ENCODE measurements at places on chromosomes 2 and 18.

- peak; percentile 85 for DNase-seq
Measured at GRCh38 chr18:32552421-32553030, 81.8 kb upstream of the GAREM1 start.

- peak; percentile 76 for DNase-seq
Measured at GRCh38 chr2:96507957-96508520, 2.9 kb upstream of the NEURL3 start.

DNA sequence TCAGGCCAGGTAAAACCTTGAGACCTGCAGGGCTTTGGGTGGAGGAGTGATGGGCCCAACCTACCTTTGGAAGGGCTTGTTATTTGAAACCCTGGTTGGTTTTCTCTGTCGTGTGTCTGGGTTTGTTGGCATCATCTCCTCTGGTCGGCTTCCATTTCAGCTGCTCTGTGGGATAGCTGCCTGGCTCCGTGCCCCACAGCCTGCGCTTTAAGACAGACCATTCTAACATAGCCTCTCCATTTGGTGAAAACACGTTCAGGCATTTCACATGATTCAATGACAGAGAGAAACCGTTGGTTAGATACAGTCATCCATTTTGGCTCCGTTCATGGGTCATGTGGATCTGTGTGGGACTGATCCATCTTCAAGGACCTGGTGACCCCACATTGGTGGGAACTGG lies 37.0 kb upstream of the LYPD6B start:
- no peak for DNase-seq

- no peak for DNase-seq
Measured at GRCh38 chr2:1937066-1937465, 192.8 kb upstream of the PXDN start.

DNA sequence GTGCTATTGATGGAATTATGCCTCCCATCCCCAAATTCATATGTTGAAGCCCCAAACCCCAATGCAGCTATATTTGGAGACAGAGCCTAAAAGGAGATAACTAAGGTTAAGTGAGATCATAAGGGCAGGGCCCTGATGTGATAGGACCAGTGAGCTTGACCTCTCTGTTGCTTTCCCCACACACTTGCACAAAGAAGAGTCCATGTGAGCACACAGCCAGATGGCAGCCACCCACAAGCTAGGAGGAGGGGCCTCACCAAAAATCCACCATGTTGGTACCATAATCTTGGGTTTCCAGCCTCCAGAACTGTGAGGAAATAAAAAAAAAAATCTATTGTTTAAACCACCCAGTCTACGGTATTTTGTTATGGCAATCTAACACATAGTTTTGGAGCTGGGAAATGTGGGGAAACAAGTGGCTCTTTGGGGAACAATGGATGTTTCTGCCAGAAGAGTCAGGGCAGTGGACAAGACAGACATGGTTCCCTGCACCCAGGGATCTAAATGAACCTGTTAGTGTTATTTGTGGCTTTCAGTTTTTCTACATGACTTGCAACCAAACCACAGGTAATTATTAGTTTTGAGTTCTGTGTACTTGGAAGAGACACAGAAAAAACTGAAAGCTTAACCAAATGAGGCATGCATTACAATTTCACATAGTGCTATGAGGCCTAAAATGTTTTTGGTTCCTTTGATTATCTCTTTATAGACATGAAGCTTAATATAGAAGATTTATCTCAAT lies 259.1 kb downstream of the LTBP1 start:
- DNase-seq = no peak

- peak; percentile 55 for DNase-seq
Measured at GRCh38 chr18:76490670-76491472, 4.2 kb downstream of the ZNF516 start.

GRCh38 chr18:4399929-4400328 lies 55.2 kb downstream of the DLGAP1 start:
- no peak for DNase-seq

GRCh38 chr2:23380562-23381065 lies 4.4 kb upstream of the KLHL29 start:
- DNase-seq = peak; percentile 49

DNA sequence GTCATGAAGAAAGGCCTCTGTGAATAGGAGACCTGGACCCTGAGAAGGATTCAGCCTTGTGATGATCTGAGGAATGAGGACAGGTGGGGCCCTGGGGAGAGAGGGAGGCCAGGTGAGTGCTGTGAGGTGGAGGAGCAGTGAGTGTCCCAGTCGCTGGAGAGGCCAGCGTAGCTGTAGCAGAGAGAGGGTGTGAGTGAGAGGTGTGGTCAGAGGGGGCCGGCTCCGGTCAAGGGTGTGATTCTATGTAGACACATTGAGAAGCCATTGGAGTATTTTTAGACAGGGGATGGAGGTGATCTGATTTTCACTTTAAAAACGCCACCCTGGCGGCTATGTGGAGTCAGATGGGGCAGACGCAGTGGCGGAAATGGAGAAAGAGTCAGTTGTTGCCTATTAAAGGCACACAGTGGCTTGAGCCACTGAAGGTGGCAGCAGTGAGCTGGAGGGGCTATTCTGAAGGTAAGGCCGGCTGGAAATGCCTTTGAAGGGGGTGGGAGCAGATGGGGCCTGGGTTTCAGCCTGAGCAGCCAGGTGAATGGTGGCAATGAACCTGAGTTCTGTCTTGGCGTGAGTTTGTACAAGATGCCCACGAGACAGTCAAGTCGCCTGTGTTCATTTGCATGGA lies 55.6 kb downstream of the GREB1 start:
- DNase-seq = peak; percentile 26

- no peak for DNase-seq
Measured at GRCh38 chr2:168705534-168706470, 96.6 kb upstream of the NOSTRIN start.

DNA sequence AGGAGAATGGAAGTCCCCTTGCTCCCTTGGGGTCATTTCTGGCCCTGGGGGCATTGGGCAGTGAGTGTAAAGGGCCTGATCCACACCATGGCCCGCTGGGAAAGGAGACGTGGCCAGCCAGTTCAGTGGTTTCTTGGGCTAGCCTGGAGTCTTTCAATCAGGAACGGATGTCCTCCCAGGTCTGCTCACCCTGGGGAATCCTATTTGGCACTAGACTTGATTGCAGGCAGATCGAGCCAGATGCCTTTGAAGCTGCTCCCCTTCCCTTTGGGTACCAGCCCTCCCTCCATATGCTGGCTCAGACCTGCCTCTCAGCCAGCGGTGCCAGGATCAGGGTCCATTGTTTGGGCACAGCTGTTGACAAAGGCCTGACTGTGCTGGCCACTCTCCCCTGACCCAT lies 11.0 kb downstream of the FBLN7 start:
- DNase-seq = no peak

GRCh38 chr18:54268751-54269150 lies 566 bp upstream of the POLI start:
- DNase-seq = no peak

Measured in RPMI8226 (cell line).